ENCODE measurements at places on chromosomes 2 and 18.

DNA sequence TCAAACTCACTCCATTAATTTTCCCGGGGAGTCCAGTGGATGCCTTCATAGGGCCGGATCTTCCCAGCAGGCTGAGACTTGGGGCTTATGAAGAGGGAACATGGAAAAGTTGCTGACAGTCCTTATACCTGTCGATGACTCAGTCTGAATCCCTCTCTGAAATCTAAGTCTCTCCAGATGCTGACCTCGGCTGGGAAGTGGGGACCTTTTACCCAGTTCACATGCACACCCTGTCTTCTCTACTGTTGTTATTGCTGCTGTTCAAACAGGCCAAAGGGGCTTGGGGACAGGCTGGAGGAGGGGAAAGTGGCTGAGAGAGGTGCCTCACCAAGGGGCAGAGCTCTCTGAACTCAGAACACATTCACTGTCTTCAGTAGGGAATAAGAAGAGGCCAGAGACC lies 4.1 kb upstream of the TNP1 start:
- no peak for DNase-seq

GRCh38 chr2:11618708-11619062 lies 51.3 kb downstream of the NTSR2 start:
- DNase-seq: no peak

DNA sequence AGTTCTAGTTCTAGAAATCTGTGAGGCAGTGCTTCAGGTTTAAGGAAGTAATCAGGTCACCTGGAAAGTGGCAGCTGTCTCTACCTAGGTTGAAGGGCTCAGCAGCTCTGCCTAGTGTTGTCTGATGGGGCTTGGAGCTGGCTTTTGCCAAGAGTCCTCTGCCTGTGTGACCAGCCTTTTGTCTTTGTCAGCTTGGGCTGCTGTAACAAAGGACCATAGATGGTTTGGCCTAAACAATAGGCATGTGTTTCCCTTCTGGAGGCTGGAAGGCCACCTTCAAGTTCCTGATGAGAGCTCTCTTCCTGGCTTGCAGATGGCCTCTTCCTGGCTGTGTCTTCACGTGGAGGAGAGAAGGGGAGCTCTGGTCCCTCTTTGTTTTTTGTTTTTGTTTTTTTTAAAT lies 13.3 kb downstream of the UBE2F start:
- DNase-seq: no peak

DNA sequence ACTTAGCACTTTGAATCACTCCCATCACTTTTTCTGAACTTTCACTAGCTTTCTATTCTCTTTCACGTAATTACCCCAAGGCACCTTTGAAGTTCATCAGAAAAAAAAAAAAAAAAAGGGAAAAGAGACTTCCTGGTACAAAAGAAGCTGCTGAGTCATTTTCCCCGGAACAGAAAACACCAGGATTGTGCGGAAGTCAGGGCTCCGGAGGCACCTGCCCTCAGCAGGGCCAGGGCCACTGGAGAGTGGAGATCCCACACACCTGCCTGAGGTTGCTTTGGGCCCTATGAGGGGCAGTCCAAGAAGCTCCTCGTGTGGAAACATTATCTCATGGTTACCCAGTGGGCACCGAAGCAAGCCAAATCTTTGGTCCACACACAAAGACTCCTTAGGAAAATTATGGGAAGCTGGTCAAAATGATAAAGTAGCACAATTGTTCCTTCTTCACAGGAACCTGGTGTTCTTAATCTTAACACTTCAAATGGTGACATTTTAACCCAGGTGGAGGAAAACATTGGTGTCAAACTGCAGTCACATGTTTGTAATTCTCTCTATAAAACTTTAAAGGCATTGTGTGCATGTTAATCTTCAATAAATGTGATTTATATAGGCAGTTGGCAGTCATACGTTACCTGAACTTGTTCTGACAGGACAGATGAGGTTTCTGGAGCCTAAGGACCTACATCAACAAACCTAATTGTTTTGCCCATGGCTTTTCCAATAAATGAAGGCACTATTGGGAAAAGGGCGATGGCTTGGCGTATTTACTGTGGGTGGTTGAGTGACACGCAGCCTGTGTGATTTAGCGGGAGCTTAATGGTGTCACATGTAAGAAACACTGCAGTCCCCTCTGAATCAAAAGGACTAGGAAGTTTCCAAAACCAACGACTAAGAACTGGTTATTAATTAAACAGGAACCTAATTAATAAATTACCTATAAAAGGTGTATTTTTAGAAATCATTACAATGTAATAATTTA lies 23.4 kb upstream of the FAM110C start:
- DNase-seq: no peak

GRCh38 chr18:74745633-74746403 lies 148.1 kb downstream of the ZNF407 start:
- DNase-seq: no peak
